ENCODE measurements at places on chromosomes 6 and 20.

- no peak for DNase-seq
Measured at GRCh38 chr6:11043378-11043960, 636 bp downstream of the ELOVL2 start.

GRCh38 chr6:169452117-169452868 lies 198.6 kb upstream of the THBS2 start:
- peak; percentile 1 for DNase-seq

DNA sequence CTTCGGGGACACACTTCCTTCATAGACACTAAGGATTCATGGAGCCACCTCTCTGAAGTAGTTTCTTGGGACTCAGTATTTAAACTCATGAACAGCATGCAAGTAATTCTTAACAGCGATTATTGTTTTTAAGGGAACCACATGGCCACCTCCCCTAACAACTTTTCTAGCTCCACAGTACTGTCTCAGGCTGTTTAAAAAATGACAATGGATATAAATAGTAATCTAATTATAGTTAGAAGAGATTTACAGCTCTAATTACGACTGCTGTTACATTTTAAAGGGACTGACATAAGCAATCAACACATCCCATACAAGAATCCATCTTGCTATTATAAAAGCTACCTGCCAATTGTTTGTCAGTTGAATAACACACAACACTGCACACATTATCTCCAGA lies 72.1 kb upstream of the HDGFL1 start:
- no peak for DNase-seq

GRCh38 chr6:148448369-148449012 lies 105.9 kb downstream of the SASH1 start:
- DNase-seq, result no peak

DNA sequence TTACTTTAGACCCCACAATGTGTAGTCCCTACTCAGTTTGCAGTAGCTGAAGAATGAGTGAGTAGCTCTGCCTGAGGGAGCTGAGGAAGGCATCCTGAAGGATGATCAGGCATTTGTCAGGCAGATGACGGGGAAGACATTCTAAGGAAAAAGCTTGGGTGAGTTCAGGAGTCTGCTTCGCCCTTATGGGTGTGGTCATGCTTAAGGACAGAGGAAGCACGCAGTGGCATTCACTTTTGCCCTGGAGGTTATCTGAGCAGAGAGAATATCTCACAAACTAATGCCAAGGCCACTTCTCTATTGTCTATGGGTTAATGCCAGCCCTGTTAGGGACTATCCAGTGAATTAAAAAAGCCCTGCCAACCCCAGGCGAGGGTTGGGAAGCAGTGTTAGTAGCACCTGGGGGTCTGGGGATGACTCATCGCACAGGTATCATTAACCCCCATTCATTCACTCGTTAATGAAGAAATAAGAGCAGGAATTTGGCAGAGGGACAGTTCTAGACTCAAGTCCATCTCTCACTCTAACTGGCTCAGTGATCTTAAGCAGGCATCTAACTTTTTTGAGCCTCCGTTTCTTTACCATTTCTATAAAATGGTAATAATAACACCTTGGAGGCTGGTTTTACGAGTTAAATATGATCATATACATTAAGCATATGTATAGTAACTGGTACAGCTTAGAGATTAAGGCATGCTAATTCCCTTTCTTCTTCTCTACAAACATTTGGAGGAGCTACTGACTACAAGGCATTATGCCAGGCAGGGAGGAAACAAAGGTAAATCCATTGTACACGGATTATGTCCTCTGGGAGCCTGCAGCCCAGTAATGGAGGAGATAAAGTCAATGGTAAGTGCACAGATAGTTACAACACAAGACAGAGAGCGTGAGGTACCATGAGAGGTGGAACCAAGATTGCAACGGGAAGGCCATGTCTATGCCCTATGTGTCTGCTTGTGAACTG lies 93.2 kb upstream of the AKIRIN2 start:
- no peak for DNase-seq

GRCh38 chr6:87364602-87365252 lies 20.1 kb downstream of the C6orf163 start:
- DNase-seq, result no peak

- DNase-seq, result no peak
Measured at GRCh38 chr20:6007094-6007528, 46.7 kb downstream of the LRRN4 start.

GRCh38 chr20:58377766-58378401 lies 11.1 kb upstream of the VAPB start:
- no peak for DNase-seq

DNA sequence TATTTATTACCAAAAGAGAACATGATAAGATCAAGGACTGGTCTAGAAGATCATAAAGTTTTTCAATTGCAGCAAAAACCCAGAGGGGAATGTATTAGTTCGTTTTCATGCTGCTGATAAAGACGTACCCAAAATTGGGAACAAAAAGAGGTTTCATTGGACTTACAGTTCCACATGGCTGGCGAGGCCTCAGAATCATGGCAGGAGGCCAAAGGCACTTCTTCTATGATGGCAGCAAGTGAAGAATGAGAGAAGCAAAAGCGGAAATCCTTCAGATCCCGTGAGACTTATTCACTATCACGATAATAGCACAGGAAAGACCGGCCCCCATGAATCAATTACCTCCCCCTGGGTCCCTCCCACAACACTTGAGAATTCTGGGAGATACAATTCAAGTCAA lies 57.7 kb upstream of the HIVEP2 start:
- no peak for DNase-seq

- no peak for DNase-seq
Measured at GRCh38 chr6:117729613-117730012, 54.3 kb downstream of the NUS1 start.

GRCh38 chr6:116291701-116292396 lies 12.1 kb upstream of the TSPYL1 start:
- DNase-seq, result no peak

DNA sequence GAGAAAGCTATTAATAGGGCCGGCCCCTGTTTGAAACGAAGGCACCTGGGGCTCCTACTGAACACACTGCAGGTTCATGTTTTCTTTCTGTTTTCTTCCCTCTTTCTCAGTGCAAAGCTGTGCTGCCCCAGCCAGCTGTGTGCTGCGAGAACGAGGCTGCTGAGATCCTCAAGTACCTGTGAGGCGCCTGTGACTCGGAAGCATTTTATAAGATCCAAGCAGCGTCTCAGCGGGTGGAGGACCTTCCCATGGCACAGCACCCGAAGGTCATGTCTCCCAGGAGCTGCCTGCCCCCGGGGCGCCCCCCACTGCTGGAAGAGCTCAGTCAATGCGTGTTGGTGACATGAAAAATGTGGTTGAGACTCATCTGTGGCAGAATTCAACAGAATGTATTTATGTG lies 66.3 kb downstream of the SMOC2 start:
- no peak for DNase-seq

- no peak for DNase-seq
Measured at GRCh38 chr6:134424165-134424797, 106.4 kb upstream of the SGK1 start.

- no peak for DNase-seq
Measured at GRCh38 chr20:36644706-36645095, 1.3 kb downstream of the SLA2 start.

DNA sequence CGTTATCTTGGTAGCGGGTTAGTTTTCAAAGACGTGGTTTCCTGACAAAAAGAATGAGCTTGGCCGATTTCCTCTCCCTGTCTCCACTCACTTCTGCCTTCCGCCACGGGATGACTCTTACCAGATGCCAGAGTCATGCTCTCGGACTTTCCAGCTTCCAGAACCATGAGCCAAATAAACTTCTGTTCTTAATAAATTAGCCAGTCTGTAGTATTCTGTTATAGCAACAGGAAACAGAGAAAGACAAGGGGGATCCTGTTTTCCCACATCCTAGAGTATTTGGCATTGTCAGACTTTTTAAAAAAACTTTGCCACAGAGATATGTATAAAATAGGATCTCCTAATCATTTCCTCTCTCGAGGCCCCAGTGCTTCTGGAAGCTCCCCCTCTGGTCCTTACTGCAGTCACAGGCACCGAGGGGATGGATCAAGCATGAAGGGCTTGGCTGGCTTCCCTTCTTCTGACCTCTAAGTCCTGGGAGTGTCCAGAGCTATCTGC lies 84.9 kb upstream of the NAA20 start:
- DNase-seq, result no peak

GRCh38 chr6:42313941-42314570 lies 96.4 kb upstream of the MRPS10 start:
- DNase-seq, result peak; percentile 87

- no peak for DNase-seq
Measured at GRCh38 chr6:138485586-138486248, 13.6 kb downstream of the NHSL1 start.

- DNase-seq, result no peak
Measured at GRCh38 chr20:41178495-41178894, 41.2 kb downstream of the PLCG1 start.

- no peak for DNase-seq
Measured at GRCh38 chr20:8788831-8789230, 280.1 kb upstream of the PLCB4 start.

DNA sequence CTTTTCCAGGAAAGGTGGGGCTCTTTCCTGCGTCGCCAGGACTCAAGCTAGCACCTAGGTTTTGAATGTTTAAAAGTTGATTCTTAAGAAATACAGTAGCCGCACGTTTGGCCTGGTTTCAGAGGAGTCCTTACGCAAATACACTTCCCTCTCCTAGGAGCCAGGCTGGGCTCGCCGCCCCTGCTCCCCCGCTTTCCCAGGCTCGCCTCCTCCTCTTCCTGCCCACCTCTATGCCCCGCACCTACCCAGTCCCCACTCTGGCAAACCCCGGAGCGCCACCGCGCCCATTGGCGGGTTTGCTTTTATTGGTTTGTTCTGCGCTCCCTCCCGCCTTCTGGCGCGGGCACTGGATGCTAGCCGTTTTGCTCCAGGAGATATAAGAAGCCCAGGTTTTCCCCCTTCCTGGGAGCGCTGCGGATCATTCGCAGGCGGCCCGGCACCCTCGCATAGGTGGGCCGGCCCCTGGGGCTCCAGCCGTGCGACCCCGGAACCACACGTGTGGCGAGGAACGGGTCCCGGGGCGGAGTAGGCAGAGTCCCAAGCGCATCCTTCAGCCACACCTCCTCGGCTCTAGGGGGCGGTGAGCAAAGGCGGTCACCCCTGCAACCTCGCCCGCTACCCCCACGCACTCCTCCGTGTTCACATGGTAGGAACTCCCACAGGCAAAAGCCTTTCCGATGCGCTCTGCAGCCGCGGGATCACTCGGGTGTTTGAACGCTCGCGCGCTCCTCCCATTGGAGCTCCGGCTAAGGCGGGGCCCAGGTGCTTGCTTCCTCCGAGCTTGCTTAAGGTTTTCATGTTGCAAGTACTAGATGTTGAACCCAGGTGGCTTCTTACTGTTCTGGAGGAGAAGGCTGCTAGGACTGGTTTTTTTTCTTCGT lies 119.0 kb downstream of the RTN4IP1 start:
- DNase-seq, result peak; percentile 60

- no peak for DNase-seq
Measured at GRCh38 chr6:45783716-45784115, 231.9 kb downstream of the CLIC5 start.

DNA sequence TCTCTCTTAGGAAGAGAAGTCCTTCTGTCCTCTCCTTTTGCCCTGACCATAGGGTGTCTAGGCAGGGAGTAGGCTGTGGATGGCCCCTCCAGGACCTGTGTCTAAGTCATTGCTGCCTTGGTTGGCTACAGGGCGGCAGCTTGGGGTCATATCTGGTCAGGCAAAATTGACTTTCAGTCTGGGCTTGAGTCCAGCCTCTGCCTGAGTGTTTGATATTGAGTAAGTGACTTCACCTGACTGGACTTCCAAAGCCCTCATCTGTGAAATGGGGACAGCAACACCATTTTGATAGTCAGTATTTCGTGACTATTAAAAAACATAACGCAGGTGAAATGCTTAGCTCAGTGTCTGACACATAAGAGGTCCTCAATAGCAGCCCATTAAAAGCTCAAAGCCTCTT lies 4.6 kb downstream of the TGM3 start:
- no peak for DNase-seq

DNA sequence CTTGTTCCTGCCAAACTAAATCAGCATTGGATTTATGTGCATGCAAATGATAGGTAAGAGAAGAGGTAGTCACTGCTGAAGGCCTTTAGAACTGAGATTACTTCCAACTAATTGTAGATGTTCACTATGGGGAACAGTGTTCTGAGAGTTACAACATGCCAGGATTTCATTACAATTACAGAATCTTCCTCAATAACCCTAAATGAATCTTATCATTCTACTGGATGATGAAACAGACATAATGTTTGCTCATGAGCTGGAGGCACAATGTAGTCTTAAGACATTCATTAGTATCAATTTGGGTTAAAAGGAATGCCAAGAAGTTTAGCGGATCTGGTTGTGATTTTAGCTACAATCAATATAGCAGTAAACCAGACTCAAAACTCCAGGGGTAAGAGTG lies 248.9 kb upstream of the THEMIS start:
- no peak for DNase-seq

- no peak for DNase-seq
Measured at GRCh38 chr6:42808492-42809483, 26.9 kb downstream of the BICRAL start.

- no peak for DNase-seq
Measured at GRCh38 chr20:38159957-38160756, 4.9 kb downstream of the TGM2 start.

DNA sequence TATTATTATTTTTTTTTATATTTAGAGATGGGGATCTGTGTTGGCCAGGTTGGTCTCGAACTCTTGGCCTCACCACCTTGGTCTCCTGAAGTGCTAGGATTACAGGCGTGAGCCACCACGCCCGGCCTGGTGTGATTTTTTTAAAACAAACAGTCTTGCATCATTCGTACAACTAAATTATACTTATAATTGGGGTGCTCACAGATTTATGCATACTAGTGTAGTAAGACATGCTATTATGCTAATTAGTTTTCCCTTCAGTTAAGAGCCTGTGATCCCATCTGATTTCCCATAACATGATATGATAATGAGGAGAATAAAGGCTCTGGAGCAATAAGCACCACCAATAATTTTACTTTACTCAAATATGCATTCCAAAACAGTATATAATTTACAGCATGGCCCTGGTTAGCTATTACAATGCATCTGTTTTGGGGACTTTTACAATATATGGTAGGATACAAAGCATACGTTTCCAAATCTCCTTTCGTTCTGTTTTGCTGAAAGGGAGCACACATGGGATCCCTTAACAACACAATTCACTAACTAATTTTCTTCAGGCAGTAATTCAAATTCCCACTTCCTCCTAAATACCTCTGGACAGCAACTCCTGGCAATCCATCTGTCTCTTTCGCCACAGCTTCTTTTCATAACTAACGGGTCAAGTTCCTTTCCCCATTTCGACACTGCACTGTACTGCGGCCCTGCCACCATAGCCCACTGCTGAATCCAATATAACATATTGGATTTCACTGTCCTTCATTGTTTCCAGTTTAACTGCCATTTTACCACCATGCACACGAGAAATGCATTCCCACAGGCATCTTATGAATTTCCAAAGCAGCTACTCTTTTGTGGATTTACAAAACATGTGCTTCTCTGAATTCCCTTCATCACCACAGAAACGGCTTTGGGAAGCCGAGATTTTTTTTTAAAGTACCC lies 1.7 kb downstream of the NUDT3 start:
- DNase-seq, result peak; percentile 70

GRCh38 chr20:56395166-56395565 lies 2.7 kb downstream of the CSTF1 start:
- no peak for DNase-seq

- DNase-seq, result no peak
Measured at GRCh38 chr20:24983896-24984295, 8.7 kb downstream of the APMAP start.

GRCh38 chr20:51608061-51608460 lies 65.5 kb upstream of the NFATC2 start:
- DNase-seq, result no peak

GRCh38 chr6:44226368-44227147 lies 3.2 kb downstream of the SLC29A1 start:
- no peak for DNase-seq

- no peak for DNase-seq
Measured at GRCh38 chr6:71114986-71115385, 158.1 kb upstream of the B3GAT2 start.

Data from NCI-H2171 treated with DMSO at 0.1 percent for 48 hours (cell line).